ENCODE measurements at places on chromosomes 11 and 22. TPM values are rescaled to one million over a fixed set of nuclear protein-coding genes. Genes with fewer than 3 reads are reported as not detected.

TRIM51 gene
- polyA plus RNA-seq = not detected

TSGA10IP gene
- polyA plus RNA-seq = not detected

BCR gene
- polyA plus RNA-seq = 30.2 TPM

RAB30 gene
- polyA plus RNA-seq = 0.90 TPM

PAX6 gene
- polyA plus RNA-seq = 0.08 TPM

LRRN4CL gene
- 2.4 TPM for polyA plus RNA-seq

TMPRSS6 gene
- polyA plus RNA-seq = 0.04 TPM

CRYBA4 gene
- not detected for polyA plus RNA-seq

LRRC4C gene
- 0.04 TPM for polyA plus RNA-seq

OR51E1 gene
- 0.06 TPM for polyA plus RNA-seq

NAV2 gene
- polyA plus RNA-seq = 9.7 TPM

SEPTIN5 gene
- polyA plus RNA-seq = 40.8 TPM

MRE11 gene
- polyA plus RNA-seq = 4.4 TPM

OLFML1 gene
- 1.2 TPM for polyA plus RNA-seq

KRTAP5-2 gene
- not detected for polyA plus RNA-seq

CARNS1 gene
- polyA plus RNA-seq = 0.21 TPM

RASSF10 gene
- 4.2 TPM for polyA plus RNA-seq

NUCB2 gene
- polyA plus RNA-seq = 326 TPM

OR8D4 gene
- not detected for polyA plus RNA-seq

NPTXR gene
- polyA plus RNA-seq = 0.28 TPM

SCUBE1 gene
- 2.4 TPM for polyA plus RNA-seq

VSIG2 gene
- 51.4 TPM for polyA plus RNA-seq

TUBGCP6 gene
- 37.9 TPM for polyA plus RNA-seq

ACTN3 gene
- 0.02 TPM for polyA plus RNA-seq

CYTH4 gene
- polyA plus RNA-seq = 4.1 TPM
